ENCODE measurements at places on chromosomes 6 and 20.

DNA sequence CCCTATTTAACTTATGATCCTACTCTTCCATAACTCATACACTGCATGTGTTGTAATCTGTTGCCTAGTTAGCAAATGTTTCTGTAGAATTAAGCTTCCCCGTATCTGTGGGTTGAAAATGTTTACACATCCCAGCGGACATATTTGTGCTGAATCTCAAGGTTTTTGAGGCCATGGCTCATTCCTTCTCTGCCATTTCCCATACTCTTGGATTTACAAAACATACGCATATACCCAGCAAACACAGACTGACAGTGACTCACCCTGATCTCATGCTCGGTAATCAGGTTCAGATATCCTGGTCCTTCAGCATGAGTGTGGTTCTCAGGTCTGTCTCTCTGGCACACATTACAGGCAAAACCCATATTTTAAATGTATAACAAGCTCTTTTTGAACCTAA lies 58.7 kb downstream of the AGPAT4 start:
- DNase-seq, result peak; percentile 90

- DNase-seq, result no peak
Observed at GRCh38 chr6:22783931-22784330, 214.6 kb downstream of the HDGFL1 start.

GRCh38 chr6:7933794-7934193 lies 23.2 kb upstream of the TXNDC5 start:
- no peak for DNase-seq

- no peak for DNase-seq
Observed at GRCh38 chr6:89208551-89208950, 8.6 kb downstream of the GABRR1 start.

DNA sequence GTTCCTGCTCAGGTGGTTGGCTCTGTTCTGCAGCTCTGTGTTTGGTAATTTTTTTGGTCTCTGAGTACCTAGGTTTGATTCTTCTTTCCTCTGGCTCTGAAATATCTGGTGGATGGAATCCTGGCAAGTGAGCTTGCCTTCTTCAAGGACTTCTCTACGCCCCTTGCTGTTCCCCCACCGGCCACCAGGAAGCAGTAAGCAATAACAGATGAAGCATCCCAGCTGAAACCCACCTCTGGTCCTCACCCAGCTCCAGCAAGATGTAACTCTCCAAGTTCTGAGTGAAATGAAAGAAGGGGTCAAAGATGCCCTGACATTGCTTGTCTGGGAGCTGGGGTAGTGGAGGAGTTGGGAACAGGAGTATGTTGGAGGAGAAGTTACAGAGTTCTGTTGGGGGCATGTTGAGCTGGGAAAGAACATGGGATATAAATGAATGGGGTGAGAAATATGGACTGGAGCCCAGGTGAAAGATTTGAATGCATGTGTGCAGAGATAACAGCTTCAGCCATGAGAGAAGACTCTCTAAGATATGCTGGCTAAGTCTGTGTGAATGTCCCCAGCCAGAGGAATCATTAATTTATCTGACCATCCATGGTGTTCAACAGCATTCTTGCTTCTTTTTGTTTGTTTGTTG lies 51.3 kb upstream of the GLP1R start:
- DNase-seq, result no peak
